ENCODE measurements at places on chromosomes 5 and 9.

DNA sequence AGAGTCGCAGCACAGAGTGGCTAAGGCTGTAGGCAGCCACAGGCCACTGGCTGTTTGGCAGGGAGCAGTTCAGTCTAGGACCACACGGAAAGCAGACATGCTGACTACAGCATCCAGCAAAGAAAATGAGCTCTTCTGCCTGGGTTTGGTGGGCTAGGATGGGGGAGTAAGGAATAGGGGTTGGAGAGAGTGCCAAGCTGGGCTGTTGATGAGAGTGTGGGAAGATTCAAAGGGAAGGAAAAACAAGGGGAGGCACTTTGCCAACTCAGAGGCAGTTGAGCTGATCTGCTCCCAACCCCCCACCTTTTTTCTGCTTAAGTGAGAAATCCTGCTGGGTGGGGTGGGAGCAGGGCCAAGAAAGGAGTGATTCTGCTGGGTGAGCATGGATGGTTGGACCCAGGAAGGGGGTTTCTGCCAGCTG lies 35.9 kb downstream of the SVEP1 start:
- DNase-seq = no peak

- DNase-seq = no peak
Measured at GRCh38 chr5:76427206-76428140, 24.4 kb downstream of the IQGAP2 start.

DNA sequence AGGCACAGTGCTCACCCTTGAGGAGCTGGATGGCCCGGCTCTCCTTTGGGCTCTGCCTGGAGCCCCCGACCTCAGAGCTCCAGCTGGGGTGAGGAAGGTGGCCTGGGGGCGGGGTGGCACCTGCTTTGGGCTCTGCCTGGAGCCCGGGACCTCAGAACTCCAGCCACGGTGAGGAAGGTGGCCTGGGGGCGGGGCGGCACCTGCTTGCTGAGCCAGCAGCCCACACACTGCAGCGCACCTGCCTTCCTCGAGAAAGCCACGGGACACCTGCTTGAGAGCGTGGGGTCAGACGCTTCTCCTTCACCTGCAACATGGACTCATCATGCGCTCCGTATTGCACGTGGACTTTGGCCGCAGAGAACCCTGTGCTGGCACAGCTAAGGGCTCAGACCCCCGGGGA lies 51.8 kb downstream of the IRX2 start:
- DNase-seq = no peak

DNA sequence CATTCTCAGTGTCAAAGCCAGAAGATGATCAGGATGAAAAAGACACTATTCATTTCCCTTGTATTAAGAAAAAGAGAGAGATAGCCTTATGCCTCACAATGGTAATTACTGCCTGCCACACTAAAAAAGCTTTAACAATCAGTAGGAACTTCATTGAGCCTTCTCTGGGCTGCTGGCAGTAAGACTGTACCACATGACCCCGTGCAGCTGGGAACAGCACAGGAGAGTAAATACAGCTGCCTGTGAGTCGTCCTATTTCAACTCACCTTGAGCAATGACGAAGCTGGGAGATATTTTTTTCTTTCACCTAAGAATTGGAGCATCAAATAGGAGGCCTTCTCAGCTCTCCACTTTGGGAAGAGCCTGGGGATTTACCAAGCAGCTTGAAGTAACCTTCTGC lies 316.3 kb downstream of the GABRB2 start:
- no peak for DNase-seq

DNA sequence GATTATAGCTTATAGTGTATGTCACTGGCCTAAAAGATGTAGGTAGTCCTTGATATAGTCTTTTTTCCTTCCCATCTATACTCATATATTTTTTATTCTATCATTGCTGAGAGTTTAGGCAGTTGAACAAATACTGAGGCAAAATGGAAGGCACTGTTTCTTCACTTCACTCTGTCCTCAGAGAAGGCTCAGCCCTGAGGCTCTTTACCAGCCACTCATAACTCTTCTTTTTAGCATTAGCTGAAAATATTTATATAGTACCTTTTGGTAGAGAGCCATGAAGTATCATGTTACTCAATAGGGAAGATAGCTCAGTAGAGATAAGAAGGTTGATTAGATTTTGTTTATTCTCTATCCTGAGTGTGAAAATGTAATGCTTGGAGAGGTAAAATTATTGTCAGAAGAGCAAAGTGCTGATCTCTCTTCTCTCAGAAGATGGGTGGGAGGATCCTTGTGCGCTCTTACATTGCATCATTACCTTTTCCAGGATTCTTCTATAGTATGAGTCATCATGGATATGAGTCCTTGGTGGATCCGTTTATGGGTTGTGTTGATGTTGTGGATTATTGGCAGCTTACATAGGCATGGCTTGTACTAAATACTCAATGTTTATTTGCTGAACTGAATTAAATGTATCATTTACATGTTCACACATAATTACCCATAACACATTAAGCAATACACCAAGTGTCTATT lies 88.1 kb downstream of the ANXA1 start:
- no peak for DNase-seq

DNA sequence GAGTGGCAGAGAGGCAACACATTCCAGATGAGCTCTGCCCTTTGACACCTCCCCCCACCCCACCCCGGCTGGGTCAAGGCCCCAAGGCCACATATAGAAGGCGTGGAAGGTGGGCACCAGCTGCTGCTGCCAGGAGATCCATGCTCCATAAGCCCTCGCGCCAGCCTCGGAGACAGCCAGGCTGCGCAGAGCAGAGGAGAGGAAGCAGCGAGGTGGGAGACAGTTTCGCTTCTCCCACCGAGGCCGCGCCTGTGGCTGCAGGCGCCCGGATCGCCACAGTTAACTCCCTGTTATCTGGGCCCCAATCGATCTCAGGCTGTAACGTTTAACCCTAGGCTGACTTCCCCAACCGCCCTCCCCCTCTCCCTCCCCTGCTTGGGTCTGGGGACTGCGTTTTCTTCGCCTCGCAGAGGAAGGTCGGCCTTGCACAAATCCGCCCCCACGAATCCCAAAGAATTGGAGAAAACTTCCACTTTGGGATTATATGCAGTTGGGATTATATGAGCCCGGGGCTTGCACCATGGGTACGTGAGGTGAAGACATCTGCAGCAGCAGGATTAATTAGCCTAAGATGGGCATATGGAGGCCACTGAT lies 1.1 kb upstream of the CXXC5 start:
- no peak for DNase-seq

- no peak for DNase-seq
Measured at GRCh38 chr9:123997665-123998277, 13.8 kb upstream of the LHX2 start.

- no peak for DNase-seq
Measured at GRCh38 chr5:149452665-149453617, 73.8 kb upstream of the IL17B start.

DNA sequence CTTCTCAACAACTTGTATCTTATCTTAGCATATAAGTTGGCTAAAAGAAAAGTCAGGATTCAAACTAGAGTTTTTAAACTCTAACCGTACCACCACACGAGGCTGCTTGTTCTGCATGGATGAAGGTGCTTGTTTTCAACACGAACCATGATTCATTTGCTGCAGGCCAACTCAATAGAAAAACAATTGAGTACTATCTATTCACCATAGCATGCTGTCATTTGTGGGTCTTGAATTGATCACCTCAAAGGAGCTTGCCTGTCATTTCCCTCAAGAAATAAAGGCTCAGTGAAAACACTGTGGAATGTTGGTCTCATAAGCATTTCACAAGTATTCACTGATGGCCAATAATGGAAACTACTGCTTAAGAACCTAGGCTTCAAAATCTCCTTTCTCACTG lies 21.0 kb upstream of the GRIA1 start:
- DNase-seq = no peak

DNA sequence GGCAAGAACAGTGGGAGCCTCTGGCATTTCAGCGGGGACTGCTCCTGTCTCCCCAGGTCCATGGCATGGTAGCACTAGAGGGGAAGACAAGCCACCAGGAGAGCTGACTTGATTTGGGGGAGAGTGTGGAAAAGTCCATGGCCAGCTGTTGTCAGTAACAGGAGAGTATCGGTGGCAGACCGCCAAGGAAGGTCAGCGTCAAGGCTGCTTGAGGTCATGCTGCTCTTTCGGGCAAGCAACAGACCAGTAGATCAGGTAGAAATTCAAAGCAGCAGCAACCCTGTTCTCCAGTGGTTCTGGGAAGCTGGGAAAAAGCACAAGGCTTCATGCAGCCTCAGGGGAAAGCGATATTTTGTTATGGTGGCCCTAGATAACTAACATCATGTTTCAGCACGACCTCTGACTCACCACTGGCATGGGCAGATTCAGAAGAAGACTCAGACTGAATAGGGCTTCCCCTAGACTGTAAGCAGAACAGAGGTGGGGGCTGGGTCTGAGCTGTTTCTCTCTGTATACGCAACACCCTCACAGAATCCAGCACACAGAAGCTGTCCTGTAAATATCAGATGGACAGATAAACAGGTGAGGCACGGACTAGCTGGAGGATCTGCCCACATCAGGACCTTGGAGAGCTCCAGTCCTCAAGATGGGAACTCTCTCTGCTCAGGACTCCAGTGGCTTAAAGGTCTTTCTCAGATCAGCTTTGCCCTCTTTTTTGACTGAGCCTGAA lies 35.2 kb upstream of the PLEKHG4B start:
- DNase-seq = no peak

- DNase-seq = no peak
Measured at GRCh38 chr5:58849921-58850667, 267.2 kb downstream of the RAB3C start.

- no peak for DNase-seq
Measured at GRCh38 chr5:78699552-78700153, 51.1 kb upstream of the LHFPL2 start.

GRCh38 chr9:18994263-18994916 lies 38.6 kb downstream of the SAXO1 start:
- no peak for DNase-seq

DNA sequence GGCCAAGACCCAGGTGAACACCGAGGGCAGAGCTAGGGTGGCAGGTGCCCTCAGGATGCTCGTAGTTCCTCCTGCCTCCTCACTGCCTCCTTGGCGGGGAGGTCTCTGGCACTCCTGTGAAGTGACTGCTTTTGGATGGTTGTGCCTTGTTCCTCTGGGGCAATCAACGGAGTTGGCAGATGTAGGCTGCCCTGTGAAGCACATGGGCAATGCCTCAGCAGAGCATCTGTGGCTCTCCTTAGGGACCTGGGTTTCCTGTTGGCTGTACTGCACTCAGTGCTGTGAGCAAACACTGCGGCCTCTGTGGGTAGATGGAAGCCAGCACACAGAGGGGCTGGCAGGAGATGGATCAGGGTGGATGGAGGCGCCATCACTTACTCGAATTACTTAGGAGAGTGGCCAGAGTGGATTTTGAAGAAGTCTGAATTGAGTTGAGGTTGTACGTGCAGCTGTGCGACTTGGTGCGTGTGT lies 71.4 kb upstream of the COL5A1 start:
- DNase-seq = no peak

- DNase-seq = no peak
Measured at GRCh38 chr5:8892926-8893325, 652.9 kb downstream of the SEMA5A start.

- DNase-seq = no peak
Measured at GRCh38 chr9:82763656-82764055, 299.3 kb downstream of the RASEF start.

GRCh38 chr9:108535526-108535925 lies 320.3 kb downstream of the ACTL7B start:
- no peak for DNase-seq
